ENCODE measurements at places on chromosomes 12 and 14.
A peak's percentile ranks its signal among the peaks of the same experiment; 100 is the strongest.

DNA sequence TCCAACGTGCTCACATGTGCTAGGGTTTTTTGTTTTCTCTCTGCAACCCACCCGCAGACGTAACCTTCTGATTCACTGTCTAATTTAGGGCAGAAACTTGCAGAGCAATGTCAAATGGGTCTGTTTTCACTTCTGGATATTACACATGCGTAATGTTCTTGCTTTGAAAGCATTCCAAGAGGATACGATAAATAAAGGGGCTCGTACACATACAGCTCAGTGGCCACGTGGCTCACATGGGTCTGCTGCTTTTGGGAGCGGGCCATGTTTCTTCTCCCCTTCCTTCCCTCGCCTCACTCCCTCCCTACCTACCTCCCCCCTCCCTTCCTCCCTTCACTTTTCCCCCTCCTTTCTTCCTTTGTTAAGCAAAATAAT lies 23.4 kb downstream of the CACNA1C start:
- no peak for DNase-seq

- no peak for DNase-seq
Observed at GRCh38 chr12:114685869-114686268, 1.9 kb upstream of the TBX3 start.

DNA sequence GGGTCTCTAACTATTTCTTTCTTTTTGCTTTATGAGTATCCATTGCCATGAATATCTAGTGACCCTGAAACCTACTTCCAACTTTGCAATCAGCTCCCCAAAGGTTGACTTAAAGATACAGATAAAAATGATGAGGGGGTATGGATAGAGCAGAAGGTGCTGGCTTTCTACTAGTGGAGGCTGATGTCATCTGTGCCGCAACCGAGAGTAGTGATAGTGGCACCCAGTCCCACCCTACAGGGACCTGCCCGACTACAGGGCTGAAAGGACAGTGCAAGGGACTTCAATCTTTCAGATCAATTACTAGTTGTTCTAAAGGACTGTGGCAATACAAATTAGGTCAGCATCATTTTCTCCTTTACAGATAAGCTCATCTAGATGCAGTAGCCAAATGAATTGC lies 806.0 kb downstream of the VRK1 start:
- no peak for DNase-seq

DNA sequence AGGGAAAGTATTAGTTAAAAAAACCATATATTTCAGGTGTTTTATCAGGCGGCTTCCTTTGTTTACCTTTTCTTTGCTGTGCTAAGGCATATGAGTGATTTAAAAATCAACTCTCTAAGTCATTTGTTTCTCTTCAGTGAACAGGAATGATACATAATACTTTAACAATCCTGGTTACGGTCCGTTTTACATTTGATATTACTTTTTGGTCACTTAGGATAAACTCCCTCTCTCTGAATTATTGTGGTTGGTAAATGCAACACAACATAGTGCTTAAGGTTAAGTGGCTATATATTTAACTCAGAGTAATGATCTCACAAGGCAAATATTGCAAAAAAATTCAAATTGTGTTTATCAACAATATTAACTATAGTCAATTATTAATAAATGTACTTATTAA lies 32.7 kb upstream of the AKAP6 start:
- DNase-seq = no peak

- DNase-seq = no peak
Observed at GRCh38 chr12:40375076-40375475, 150.3 kb downstream of the LRRK2 start.

DNA sequence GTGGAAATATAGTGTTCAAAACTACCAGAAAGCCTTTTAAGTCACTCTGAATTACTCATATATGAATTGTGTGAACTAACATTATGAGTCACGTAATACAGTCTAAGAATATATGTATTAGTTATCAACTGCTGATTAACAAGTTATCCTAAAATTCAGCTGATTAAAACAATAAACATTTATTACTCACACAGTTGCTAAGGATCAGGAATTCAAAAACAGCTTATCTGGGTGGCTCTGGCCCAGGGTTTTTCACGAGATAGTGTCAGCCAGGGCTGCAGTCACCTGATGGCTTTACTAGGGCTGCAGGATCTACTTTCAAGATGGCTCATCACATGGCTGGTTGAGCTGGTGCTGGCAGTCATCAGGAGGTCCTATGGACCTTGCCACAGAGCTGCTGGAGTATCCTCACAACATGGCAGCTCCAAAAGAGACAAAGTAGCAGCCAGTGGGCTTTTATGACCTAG lies 36.5 kb downstream of the CORO1C start:
- DNase-seq = no peak

- no peak for DNase-seq
Observed at GRCh38 chr14:76701981-76702380, 59.3 kb upstream of the VASH1 start.

DNA sequence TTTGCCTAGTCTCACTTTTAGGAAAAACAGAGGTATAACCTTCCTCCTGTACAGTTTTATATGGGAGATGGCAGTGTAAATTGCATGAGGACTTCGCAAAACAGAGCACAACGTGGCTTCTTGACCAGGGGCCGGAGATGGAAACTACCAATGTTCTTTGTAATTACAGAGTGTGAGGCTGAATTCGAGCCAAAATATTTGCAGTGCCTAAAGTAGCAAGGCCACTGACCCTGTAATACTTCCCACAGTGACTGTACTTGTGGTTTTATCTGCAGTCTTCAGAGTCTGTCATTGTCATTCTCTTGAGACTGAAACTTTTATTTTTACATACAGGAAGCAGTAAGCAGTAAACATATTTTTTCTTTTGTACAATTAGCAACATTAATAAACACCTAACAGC lies 98.9 kb downstream of the RERG start:
- no peak for DNase-seq

GRCh38 chr14:85146779-85147178 lies 383.2 kb upstream of the FLRT2 start:
- DNase-seq = no peak

- peak; percentile 3 for DNase-seq
Observed at GRCh38 chr12:15534322-15534721, 212.0 kb downstream of the PTPRO start.

GRCh38 chr12:67826946-67827720 lies 162.1 kb upstream of the IFNG-AS1 start:
- DNase-seq = no peak

GRCh38 chr12:8628731-8629130 lies 16.1 kb upstream of the AICDA start:
- no peak for DNase-seq

GRCh38 chr12:109301643-109302168 lies 7.4 kb downstream of the FOXN4 start:
- DNase-seq = no peak

GRCh38 chr12:116922194-116922897 lies 11.6 kb downstream of the FBXW8 start:
- no peak for DNase-seq

GRCh38 chr14:50352584-50352983 lies 40.5 kb downstream of the DMAC2L start:
- DNase-seq = no peak

DNA sequence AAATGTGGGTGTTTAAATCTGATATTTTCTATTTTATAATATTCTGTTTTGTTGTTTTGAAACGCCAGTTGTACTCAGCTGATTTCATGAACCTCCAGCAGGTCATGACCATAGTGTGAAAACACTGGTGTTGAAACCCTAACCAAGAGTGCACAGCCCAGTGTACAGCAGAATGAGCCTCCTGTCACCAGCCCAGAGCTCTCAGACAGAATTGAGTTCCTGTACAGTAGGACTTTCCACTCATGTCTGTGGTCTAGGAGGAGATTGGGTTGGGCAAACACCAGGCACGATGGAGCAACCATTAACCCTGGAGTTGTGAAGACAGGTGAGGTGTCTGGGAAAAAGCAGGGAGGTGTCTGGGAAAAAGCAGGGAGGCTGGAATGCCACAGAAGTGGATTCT lies 908.8 kb downstream of the VRK1 start:
- no peak for DNase-seq

GRCh38 chr14:61854898-61855297 lies 92.7 kb downstream of the SNAPC1 start:
- DNase-seq = no peak

DNA sequence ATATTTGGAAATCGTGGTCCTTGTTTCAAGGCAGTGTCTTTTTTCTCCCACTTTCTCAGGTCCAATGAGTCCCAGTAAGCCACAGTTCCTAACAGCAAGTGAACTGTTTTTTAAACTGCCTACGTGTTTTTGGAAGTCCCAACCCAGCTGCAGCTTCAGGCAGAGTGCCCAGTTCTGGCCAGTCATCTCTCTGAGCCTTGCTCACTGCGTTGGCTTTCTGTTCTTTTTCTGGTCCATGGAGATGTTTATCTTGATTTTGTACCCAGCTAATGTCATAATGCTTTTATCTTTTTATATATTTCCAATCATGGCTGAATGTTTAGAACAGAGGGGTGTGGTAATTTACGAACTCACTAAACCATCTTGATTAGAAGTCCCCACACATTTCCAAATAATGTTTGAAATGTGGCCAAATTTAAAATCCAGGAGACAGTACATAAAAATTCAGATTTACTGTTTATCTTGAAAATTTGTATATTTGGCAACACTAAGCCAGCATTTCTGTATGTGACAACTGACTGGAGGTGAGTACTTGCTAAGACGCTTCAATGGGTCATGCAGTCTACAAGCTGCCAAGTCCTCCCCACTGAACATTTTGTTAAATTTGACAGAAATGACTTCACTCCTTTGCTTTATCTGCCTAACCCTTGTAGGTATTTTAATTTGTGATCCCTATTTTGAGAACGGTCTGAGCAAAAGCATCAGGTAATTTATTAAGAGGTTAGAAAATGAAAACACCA lies 46.1 kb upstream of the OTOGL start:
- no peak for DNase-seq

DNA sequence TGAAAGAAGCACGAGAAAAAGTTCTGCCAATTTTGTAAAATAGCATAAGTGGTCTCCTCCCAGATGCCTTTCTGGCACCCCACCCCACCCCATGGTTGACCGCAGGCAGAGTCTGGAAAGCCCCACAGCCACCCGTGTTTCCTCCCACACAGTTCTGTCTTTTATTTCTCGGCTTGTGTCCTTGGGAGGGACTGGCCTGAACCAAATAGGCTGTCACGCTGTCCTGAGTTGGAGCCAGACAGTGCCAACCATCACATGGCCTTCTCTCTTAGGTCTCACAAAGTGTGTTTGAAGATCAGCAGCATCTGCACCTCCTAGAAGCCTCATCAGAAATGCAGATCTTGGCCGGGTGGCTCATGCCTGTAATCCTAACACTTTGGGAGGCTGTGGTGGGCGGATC lies 10.2 kb upstream of the LTA4H start:
- no peak for DNase-seq

- DNase-seq = no peak
Observed at GRCh38 chr14:39956372-39956771, 524.1 kb upstream of the FBXO33 start.

DNA sequence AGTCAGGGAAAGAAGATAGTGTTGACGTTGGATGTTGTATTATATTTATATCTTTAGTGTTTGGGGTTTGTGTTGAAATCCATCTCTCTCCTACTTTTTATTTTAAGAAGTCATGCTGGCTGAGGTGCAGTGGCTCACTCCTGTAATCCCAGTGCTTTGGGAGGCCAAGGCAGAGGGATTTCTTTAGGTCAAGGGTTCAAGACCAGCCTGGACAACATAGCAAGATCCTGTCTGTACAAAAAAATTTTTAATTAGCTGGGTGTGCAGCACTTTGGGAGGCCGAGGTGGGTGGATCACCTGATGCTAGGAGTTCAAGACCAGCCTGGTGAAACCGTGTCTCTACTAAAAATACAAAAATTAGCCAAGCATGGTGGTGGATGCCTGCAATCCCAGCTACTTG lies 23.9 kb downstream of the A2ML1 start:
- DNase-seq = no peak

DNA sequence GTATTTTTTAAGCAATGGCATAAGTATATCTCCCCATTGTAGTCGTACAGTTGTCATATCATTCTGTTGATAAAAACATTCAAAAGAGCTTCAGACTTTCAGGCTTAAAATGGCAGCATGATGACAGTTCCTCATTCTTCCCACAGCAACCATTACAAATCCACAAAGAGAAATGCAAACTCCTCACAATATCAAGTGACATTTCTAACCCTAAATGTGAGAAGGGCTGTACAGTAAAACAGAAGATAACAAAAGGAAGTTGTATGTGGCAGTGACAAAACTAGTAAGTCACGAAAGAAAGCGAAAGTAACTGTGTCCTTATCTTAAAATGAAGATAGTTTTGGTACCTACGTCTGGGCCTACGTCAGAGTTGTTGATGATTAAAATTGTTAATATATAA lies 46.7 kb downstream of the GXYLT1 start:
- DNase-seq = no peak

DNA sequence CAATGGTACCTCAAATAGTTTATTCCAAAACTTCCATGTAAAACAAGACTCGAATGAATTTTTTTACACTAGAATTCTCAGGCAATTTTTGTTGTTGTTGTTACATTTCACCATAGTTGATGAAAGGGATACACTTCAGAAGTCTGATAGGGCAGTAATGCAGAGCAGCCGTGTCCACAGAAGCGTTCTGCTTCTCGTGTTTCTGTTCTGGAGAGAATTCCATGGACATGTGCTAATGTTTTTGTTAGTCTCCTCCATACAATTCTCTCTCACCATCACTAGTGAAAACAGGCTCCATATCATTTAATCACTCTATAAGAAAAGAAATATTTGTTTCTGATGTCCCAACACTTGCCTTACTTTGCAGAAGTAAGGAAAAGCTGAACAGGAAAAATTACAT lies 606.1 kb downstream of the SLC16A7 start:
- DNase-seq = no peak

GRCh38 chr12:2583091-2583497 lies 211.7 kb upstream of the FKBP4 start:
- DNase-seq = peak; percentile 2

- no peak for DNase-seq
Observed at GRCh38 chr12:102685841-102686240, 205.5 kb upstream of the IGF1 start.

DNA sequence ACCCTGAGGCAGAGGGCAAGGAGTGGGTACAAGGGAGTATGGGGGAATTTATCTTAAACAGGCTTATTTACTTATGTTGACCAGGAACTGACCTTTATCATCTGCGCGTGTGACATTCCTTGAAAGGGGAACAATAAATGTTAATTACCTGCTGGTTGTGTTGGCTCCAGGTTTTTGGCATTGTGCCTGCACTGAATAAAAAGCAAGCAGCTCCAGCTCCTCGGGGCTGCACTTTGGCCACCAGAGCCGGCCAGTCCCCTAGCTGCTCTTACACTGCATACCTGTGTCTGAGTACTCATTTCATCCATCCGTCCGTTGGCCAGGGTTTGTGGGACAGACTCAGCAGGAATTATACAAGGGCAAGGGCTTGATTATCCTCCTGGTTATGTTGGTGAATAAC lies 68.8 kb upstream of the GTF2A1 start:
- no peak for DNase-seq

DNA sequence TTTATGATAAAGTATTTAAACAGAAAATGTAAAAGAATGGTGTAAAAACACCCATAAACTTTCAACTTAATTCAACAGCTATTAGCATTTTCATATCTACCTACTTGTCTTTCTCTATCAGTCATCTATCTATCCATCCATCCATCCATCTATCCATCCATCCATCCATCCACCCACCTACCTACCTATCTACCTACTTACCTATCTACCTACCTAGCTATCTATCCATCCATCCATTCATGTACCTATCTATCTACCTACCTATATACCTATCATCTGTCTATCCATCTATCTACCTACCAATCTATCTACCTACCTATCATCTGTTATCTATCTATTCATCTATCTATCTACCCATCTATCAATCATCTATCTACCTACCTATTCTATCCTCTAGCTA lies 8.5 kb downstream of the NOS1 start:
- no peak for DNase-seq

GRCh38 chr12:55068416-55069010 lies 48.7 kb downstream of the NEUROD4 start:
- DNase-seq = no peak
